Left kidney (tissue), 8 donors: ENCODE measurements at places on chromosomes 16 and 17.

DNA sequence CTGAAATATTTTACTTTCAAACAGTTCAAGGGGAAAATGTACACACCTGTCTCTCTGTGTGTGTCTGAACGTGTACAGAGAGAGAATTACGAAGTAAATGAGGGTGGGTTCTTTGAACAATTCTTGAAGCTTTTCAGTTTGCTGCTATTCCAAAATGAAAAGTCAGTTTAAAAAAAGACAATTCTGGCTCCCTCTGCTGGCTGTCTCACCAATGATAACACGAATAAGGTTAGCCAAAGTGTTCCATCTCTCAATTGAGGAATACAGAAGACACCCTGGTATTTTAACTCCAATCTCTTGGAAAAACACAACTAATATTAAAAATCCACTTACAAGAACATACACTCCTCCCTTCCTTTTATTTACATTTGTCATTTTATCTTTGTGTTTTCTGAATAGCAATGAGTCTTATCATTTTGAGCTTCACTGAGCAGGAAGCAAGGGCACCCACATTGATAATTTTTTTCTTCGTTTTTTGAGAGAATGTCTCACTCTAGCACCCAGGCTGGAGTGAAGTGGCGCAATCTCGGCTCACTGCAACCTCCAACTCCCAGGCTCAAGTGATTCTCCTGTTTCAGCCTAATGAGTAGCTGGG lies 20.5 kb downstream of the EFTUD2 start:
- peak; percentile 41 for DNase-seq

- DNase-seq: no peak
Measured at GRCh38 chr17:7440834-7441195, 1.5 kb downstream of the FGF11 start.

DNA sequence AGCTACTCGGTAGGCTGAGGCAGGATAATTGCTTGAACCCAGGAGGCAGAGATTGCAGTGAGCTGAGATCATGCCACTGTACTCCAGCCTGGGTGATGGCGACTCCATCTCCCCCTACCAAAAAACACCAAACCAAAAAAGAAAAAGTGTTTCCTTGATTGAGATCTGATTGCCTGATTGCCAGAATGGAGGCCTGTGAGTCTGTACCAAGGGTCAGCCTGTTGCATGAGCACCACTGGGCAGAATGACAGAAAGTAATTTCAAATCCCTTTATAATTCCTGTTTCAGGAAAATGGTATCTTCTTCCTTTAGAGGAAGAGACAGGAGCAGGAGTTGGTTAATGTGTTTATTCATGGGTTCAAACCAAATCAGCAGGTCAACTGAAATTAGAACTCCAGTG lies 8.5 kb downstream of the UBN1 start:
- DNase-seq: no peak

- no peak for DNase-seq
Measured at GRCh38 chr16:84607694-84608093, 10.2 kb downstream of the COTL1 start.

DNA sequence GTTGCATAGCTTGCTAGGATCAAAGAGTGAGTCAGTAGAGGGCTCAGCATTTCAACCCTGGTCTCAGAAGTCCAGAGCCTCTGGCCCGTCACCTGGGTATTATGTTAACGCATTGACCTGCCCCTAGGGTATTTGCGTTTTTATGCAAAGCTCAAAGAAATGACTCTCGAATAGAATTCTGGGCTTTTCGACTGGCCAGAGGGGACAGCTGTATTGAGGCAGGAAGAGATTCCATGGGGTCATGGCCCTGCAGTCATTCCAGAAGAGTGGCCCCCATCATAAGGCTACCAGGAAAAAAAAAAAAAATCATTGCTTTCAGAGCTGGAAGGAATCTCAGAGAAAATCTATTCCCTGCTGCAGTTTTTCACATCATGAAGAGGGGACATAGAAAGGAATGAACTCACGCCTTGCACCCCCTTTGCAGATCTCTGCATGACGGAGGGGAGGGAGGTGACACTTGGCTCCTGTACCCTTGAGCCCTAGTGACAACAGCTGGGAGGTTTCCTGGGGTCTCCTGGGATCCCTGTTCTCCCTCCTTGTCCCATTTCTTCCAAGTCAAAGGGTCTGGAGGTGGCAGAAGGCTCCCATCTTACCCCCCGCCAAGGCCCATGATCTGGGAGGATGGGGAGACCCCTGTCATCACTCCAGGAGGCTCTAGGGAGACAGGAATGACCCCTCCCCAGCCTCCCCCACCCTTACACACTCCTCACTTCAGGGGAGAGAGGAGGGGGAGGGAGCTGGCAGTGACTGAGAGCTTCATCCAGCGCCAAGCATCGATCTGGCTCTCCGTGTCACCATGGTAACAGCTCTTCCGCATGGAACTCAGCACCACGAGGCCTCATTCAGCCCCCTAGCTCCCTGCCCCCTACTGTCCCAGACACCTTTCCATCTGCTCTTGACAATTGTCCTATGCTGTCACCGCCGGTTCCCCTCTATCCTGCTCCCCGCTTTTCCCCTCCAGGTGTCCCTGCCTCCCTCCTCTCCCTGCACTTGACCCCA lies 35.8 kb downstream of the GP2 start:
- no peak for DNase-seq

DNA sequence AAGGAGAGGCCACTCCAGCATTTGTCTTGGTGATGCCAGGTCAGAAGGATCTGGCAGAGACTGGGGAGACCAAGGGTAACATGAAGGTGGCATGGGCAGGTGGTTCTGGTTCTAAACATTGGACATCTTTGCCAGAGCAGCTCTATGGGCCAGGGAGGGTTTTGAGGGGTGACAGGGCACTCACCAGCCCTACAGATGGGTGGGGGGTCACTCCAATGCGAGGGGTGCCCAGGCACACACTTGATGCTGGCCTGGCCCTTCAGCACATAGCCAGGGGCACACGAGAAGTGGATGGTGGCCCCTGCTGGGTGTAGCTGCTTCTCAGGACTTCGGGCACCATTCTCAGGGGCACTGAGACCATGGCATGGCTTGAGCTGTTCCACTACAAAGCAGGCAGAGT lies 5.5 kb upstream of the PHF12 start:
- DNase-seq: no peak

DNA sequence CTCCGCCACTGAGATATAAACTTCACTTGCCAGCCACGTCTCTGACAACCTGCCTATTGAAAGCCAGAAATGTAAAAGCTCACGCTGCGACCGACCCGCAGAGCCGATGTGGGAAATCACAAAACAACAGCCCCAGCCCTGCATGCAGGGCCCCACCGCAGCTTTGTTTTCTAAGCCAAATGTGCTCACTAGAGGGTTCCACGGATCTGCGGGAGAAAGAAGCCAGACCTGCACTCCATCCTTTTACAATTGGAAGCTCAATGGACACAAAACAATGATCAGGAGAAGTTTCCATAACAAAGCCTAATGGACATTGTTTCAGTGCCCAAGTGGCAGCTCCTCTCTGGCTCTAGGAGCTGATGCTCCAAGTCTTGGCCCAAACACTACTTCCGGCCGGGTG lies 33.1 kb downstream of the WIPI1 start:
- no peak for DNase-seq

- no peak for DNase-seq
Measured at GRCh38 chr17:691423-691822, 23.2 kb downstream of the VPS53 start.

DNA sequence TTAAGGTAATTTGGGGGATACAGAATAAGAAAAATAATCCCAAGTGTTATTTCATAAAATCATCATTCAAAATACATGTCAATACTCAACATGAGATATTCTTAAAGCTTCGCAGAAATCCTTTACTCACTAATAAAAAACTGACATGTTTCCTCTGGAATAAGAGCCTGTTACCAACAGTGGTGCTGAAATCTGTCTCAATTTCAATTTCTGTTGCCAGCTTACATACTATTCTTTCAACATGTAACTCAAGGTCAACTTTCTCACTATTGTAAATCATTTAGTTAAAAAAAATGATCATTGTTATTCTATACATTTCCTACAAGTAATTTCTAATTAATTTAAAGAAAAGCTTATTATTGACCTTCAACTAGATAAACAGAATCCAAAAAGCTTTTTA lies 67.9 kb downstream of the CEP95 start:
- DNase-seq: no peak

DNA sequence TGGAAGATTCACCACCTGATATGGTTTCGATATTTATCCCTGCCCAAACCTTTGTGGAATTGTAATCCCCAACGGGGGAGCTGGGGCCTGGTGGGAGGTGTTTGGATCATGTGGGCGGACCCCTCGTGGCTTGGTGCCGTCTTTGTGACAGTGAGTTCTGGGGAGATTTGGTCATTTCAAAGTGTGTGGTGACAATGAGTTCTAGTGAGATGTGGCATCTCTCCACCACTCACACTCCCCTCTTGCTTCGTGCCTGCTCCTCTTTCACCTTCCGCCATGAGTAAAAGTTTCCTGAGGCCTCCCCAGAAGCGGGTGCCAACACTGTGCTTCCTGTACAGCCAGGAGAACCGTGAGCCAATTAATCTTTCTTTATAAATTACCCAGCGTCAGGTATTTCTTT lies 9.7 kb downstream of the CCDC57 start:
- DNase-seq: no peak

- DNase-seq: no peak
Measured at GRCh38 chr17:49054342-49055092, 57.3 kb downstream of the IGF2BP1 start.

DNA sequence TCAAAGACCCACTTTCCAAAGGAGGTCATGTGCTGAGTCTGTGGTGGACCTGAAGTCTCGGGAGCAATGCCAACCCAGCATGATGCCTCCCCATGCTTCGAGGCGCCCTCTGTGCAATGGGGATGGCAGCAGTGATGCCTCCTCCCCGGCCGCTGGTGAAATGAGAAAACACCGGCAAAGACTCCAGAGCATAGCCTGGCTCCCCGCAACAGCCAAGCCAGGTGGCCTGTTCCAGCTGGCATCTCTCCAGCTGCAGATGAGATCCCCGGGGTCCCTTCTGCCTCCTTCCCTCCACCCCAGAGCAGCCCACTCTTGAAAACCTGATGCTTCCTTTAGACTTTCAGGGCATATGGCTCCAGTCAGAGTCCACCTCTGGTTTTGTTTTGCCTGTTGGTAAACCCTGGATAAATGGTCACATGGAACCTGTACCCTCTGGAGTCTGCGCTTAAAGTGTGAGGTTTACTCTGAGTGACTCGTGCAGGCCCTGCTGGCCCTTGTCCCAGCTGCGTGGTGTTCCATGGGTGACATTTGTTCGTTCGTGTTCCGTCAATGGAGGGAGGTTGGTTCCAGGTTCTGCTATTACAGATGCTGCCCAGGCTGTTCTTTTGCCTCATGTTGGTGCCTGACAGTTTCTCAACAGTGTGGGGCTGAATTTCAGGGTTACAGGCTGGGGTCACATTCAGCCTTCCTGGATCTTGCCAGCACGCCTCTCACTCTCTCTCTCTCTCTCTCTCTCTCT lies 181.8 kb upstream of the CIBAR2 start:
- DNase-seq: no peak

DNA sequence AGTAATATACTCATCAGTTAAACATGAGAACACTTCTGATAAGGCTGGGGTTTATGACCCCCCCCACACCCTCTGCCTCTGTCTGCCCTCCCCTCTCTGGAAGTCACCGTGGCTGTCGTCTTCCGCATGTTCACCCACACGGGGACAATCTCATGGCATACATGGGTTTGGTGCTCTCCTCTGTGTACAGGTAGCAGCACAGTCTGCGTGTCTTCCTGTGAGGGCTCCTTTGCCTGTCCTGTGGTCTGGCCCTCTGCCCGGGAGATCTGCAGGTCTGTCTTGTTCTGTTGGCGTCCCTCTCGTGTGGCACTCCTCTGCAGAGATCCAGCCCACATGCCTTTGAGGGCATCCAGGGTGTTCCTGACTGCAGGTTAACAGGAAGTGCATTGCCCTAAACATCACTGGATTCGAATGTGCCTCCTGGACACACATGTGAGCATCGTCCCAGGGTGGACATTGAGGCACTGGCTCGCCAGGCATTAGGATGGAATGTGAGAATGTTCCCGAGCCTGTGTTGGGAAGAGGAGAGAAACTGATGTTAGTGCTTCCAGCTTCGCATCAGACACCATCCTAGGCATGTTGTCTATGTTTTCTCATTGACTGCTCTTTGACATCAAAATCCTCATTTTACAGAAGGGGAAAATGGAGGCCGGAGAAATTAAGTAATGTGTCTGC lies 54.5 kb downstream of the NKD1 start:
- no peak for DNase-seq

- DNase-seq: no peak
Measured at GRCh38 chr16:75640598-75640997, 6.9 kb downstream of the KARS1 start.

DNA sequence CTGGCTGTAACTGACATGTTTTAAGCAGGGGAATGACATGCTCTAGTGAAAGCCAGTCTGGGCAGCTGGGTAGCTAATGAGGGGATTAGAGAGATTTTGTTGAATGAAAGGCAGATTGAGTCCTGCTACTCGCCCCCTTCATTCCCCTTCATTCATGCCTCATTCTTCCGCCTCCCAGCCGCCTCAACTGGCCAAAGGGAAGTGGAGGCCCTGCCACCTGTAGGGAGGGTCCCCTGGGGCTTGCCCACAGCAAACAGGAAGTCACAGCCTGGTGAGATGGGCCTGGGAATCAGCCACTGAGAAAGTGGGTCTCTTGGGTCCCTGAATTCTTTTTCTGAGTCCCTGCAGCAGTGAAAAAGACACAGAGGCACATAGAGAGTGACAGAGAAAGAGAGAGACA lies 1.1 kb upstream of the CD19 start:
- DNase-seq: no peak

DNA sequence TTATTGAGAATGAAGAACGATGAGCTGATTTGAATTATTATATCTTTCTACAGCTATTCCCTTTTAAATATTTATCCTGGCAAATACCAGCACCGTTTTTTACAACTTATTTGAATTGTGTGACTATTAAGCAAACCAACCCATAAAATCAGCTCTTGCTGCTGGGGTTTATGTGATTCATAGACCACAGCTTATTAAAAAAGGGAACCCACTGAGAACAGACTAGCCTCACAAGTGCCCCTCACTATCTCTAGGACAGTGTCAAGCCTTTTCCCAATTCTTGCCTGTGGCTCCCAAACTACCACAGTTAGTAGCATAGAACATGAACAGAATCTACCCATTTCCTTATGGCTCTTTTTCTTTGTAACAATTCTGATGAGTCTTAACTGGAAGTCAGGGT lies 6.1 kb upstream of the LIG3 start:
- DNase-seq: no peak

GRCh38 chr16:20798364-20798763 lies 7.9 kb downstream of the ERI2 start:
- no peak for DNase-seq

DNA sequence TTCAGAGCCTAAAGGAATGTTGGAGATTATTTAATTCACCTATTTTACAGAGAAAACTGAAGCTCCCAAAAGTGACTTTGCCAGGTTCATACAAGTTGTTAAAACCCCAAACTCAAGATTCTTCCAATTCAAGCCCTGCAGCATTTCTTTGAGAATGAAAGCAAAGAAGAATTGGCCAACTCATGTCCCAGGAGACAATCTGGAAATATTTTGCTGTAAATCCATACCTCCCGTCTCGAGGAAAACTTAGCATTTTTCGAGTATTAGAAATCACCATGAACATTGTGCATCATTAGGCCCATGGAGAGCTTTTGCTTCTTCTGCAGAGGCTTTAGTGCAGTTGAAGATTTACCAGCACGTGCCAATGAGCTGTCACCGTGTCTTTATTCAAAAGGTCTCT lies 176.4 kb upstream of the KCNJ16 start:
- no peak for DNase-seq
